ENCODE measurements at places on chromosomes 7 and 10. TPM values are rescaled to one million over a fixed set of nuclear protein-coding genes. Genes with fewer than 3 reads are reported as not detected.
A peak's percentile ranks its signal among the peaks of the same experiment; 100 is the strongest.

GRCh38 chr10:13376297-13376696 lies 28.2 kb upstream of the SEPHS1 start:
- no peak for DNase-seq

- DNase-seq, result no peak
These were observed 100.3 kb upstream of the BTBD16 start for GRCh38 chr10:122170802-122171201.

DNA sequence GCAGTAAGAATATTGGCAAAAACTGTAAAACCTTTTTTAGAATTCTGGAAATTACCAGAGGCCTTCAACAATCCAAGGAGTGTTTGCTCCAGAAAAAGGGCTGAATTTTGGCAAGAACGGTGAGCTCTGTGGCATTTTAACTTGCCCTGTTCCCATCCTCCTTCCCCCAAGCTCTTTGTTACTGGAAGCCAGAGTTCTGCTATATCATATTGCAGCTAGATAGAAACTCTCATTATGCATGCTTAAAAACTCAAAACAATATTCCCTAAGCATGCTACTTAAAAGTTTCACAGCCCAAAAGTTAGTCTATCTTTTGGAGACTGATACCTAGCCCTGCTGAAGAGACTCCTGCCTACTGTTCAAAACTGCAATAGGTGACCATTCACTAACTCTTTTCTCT lies 70.6 kb upstream of the GPR37 start:
- no peak for DNase-seq

GRCh38 chr7:155874010-155874409 lies 61.7 kb upstream of the SHH start:
- no peak for DNase-seq

DNA sequence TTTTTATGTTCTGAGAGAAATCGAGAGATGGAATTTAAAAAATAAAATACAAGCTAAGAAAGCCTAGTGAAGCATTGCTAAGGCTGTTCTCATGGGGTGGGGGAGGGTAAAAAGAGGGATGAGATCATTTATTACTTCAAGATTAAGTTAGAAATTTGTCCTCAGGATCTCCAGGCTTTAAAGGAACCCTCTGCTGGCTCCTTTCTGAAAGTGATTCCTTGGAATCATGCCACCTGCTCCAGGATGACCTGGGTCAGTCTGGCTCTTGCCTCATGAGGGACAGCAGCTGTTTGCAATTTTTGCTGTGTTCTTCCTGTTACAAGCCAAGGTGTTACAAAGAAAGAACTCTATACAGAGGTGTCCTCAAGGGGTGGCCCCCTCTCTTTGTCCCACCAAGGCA lies 69.8 kb downstream of the CDK1 start:
- DNase-seq, result no peak

DNA sequence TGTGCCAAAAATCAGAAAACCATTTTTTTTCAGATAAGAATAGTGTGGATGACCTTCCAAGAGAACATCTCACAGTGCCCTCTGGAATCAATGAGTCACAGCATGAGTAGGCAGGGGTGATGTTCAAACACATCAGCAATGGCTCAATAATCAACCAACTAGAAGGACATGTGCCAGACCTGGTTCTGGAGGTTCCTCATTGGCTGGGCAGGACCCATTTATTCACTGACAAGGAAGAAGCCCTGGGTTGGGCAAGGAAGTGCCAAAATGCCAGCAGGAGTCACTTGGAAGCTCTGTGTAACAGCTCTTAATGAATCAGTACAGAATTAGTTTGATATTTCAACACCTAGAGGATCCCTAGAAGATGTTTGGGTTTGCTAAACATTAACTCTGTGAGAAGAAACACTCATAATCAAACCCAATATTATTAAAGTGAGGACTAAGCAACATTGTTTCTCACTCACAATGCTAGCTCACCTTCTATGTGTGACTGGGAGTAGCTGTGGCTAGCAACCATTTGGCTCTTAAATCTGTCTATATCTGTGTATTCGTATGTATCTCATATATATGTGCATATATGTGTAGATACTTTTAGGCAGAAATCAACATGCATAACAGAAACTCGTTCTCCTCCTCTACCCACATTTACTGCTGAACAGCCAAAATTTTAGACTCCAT lies 72.3 kb upstream of the APBB1IP start:
- DNase-seq, result no peak

DNA sequence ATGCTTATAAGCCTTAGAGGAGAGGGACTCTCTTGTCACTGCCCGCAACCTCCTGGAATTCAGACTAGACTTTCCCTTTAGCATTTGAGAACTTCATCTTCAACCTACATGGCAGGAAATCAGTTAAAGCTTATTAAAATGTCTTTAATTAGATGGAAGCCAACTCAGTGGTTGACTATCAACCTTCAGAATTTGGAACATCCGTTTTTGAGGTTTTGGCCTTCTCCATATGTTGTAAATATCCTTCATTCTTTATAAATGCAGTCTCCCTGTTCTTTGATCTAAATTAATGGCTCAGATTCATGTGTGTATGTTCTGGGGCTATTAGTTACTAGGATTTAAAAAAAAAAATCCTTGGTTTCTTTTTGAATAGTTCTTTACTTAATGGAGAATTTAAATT lies 85.0 kb downstream of the ANKRD61 start:
- no peak for DNase-seq

GRCh38 chr10:70582793-70583668 lies 19.5 kb downstream of the PRF1 start:
- no peak for DNase-seq

- no peak for DNase-seq
These were observed 478.0 kb downstream of the KCNMA1 start for GRCh38 chr10:77159538-77160110.

DNA sequence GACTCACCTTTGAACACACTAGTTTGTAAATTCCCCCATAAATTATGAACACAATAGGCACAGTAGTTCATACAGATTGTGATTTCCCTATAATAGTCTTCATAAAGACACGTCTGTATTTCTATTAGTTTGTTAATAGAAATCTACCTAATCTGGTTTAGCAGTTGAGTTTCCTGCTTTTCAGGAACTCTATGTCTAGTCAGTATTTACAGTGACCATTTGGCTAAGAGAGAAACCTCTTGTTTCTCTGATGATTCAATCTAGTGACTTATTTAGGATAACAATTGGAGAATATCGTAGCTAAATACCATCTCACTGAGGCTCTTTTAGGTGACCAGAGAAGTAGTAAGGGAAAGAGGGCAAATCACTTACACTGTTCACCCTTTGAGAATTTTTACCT lies 5.9 kb upstream of the HERPUD2 start:
- no peak for DNase-seq

- no peak for DNase-seq
These were observed 87.5 kb upstream of the GATAD1 start for GRCh38 chr7:92359801-92360200.

DNA sequence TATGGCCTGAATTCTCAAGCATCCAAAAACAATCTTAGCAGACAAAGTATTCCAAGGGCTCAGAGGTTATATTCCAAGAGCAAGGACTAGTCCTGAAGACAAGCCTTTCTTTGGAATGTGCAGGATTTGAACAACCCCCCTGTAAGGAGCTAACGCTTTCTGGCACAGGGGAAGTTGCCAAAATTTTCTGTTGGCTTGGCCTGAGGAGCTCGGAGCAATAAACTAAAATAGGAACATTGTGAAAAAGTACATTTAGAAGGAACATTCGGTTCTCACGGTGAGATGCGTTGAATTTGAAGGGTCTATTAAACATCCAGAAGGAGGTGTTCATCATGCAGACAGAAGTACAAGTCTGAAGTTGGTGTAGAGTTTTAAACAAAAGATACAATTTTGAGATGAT lies 1030.5 kb upstream of the CELF2 start:
- no peak for DNase-seq

DNA sequence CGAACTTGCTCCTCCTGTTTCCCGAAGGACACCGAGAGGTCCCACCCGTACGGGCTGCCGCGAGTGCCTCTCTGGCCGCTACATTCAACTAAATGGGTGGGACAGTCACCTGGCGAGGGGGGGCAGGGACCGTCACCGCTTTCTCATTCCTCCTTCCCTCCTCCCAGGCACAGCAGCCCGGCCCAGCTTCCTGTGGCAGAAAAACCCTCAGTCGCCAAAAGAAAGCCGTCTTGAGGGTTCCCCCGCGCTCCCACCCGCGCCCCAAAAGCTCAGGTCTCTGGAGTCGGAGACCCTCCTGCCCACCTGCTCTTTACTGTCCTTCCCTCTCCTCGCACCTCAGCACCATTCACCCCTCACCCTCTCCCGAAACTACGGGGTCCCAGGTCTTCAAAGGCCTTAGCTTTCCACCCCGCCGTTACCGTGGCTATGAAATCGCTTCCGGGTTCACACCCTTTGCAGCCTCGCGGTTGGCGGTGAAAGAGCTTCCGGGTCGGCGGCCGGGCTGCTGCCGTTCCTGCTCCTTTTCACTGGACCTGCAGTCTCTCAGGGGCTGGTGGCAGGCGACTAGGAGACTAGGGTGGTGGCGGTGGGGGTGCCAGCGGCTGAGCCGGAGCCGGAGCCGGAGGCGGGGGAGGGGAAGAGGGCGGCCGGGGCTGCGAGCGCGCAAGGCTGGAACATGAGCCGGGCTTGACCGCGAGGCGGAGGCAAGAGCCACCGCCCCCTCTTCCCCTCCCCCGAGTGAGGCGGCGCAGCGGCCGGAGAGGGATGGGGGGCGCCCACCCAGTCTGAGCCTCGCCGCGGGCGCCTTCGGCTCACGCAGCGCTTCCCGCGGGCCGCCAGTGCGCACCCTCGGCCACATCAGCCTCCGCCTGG lies at the start of the genes ANKIB1 and KRIT1:
ANKIB1 (plus strand) TSS at position 488 of the 873 bp plus-strand sequence. CDS start 49,005 bp downstream, outside the sequence.
KRIT1 (minus strand) TSS at position 428 of the 873 bp plus-strand sequence. CDS start 3,779 bp downstream, outside the sequence.
- peak; percentile 80 for DNase-seq

- no peak for DNase-seq
These were observed 1.7 kb downstream of the ATAD1 start for GRCh38 chr10:87816163-87816897.

- DNase-seq, result no peak
These were observed 110.4 kb downstream of the RAMP3 start for GRCh38 chr7:45268013-45268412.

GRCh38 chr7:158108646-158109293 lies 478.9 kb downstream of the PTPRN2 start:
- no peak for DNase-seq

GRCh38 chr7:19023477-19023876 lies 94.0 kb downstream of the TWIST1 start:
- DNase-seq, result no peak

DNA sequence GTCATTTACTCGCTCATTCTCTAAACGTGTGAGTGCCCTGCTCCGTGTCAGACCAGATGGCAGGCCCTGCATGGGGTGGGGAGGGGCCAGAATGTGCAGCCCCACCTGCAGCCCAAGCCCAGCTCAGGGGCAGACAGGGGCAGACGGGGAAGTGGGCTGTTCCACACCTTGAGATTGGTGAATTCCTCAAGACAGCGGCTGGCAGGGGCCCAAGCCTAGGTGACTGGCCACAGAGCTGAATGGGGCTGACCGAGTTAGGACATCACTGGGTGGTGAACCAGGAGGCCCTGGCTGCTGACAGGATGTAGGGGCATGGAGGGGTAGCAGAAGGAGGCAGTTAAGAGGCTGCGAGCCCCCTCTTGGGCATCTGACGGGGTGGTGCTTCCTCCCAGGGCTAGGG lies 79.1 kb downstream of the MGMT start:
- no peak for DNase-seq

- no peak for DNase-seq
These were observed 90.6 kb downstream of the CUL2 start for GRCh38 chr10:34999532-34999931.

GRCh38 chr10:17085011-17085725 lies 44.4 kb downstream of the CUBN start:
- DNase-seq, result no peak

DNA sequence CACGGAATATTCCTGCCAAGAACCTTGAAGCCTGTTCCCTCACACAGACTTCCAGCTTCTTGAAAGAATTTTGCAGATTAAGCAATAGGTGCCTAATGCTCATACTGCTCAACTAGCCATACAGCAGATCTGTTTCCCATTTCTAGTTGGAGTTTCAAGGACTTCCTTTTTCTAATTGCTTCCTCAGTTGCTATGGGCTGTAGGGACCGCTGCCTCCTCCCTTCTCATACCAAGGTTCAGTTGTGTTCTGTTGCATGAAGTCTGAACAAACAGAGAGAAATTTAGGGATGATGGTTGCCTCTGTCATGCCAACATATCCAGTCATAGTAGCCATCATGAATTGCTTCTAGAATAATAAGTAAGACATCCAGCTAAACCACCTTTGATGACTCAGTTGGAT lies 6.8 kb downstream of the ITGA8 start:
- no peak for DNase-seq

DNA sequence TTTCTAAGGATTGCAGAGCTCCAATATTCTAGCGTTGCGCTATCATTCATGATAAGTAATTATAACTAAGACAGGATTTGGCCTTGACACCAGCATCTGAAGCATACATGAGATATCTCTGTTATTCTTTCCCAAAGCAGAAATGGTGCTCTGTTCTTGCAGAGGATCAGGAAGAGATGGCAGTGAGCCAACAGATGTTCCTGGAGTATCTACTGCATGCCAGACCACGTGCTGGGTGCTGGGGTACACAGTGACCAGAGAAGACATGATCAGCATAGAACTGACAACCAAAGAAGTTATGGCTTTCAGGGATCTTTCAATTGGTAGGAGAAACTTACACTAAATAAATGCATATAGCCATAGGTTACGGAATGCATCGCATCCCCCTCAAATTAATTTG lies 63.7 kb upstream of the PLXNA4 start:
- DNase-seq, result no peak

DNA sequence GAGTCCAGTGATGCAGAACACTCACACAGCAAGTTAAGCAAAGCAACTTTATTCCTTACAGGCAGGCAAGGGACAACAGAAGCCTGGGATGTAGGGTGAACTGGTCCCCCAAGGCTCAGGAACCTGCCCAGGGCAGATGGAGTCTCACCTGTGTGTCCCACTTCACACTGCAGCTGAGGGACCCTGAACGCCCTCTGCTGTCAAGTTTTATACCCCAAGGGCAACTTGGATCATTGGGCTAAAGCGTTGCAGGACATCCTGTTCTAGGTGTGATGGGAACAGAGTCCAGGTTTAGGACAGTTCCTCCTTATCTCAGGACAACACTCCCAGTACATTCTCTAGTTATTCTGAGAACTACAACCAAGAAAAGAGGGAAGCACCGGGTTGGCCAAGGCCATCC lies 49.5 kb upstream of the ZNF746 start:
- no peak for DNase-seq

- DNase-seq, result no peak
These were observed 40.2 kb downstream of the SND1 start for GRCh38 chr7:127692200-127692599.

- DNase-seq, result no peak
These were observed 1331.6 kb upstream of the SORCS1 start for GRCh38 chr10:108496106-108496505.

DNA sequence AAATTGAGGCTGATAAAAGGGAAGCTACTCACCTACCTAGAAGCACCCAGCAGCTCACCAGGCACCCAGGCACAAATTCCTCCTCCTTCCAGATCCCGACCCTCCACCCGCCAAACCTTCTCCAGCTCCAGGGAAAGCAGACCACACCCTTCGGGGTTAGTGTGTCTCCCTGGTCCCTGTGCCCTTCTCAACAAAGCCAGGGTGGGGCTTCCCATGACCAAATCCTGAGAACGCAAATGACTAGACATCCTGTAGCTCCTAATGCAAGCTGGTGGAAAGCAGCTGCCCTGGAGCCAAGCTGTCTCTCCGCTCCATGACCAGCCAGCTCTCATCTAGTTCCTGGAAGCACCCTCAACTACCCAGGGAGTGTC lies 4.4 kb downstream of the TBX20 start:
- no peak for DNase-seq

The HABP2 gene
- total RNA-seq, result 112 TPM

The BAMBI gene
- 35.4 TPM for total RNA-seq

The MUC3A gene
- total RNA-seq, result 2.0 TPM

The TACC2 gene
- total RNA-seq, result 58.1 TPM

The LLCFC1 gene
- not detected for total RNA-seq

The CASTOR2 gene
- 67.0 TPM for total RNA-seq

Measured in progenitor cell of endocrine pancreas (in vitro differentiated cells).